ENCODE measurements at places on chromosomes 11 and 22. TPM values are rescaled to one million over a fixed set of nuclear protein-coding genes. Genes with fewer than 3 reads are reported as not detected.

GRCh38 chr22:33923033-33923432 is 2.8 kb upstream of the LARGE1 start:
- no peak for DNase-seq

OR5L1 gene
- not detected for total RNA-seq

C11orf52 gene
- total RNA-seq: 6.2 TPM

DNA sequence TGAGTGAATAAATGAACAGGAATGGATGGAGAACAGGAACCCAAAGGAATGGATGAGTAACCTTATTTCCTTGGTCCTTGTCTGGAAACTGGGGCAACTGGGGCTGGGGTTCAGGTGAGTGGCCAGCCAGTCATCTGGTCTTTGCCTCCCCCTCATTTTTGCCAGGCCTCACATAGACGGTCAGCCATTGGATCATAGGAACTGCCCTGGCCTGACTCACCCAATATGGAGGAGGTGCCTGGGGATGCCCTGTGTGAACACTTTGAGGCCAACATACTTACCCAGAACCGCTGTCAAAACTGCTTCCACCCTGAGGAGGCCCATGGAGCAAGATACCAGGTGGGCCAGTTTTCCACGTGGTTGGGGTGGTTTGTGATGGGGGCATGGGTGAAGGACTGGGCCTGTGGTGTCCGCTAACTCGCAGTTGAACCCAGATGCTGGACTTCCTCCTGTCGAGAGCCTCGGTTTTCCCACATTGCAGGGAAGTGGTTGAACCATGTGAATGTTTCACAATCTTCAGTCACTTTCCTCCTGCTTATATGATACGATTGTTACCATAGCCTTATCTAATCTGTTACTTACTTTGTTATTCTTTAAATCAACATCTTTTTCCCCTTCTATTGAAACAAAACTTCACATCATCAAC is 4.4 kb downstream of the TRIOBP start:
- no peak for DNase-seq

GRCh38 chr22:48343461-48343860 is 1484.2 kb downstream of the BRD1 start:
- DNase-seq: no peak

TRIM6 gene
- total RNA-seq: 0.80 TPM

GRCh38 chr11:1546536-1547466 is 25.3 kb downstream of the DUSP8 start:
- DNase-seq: peak; percentile 74

DNA sequence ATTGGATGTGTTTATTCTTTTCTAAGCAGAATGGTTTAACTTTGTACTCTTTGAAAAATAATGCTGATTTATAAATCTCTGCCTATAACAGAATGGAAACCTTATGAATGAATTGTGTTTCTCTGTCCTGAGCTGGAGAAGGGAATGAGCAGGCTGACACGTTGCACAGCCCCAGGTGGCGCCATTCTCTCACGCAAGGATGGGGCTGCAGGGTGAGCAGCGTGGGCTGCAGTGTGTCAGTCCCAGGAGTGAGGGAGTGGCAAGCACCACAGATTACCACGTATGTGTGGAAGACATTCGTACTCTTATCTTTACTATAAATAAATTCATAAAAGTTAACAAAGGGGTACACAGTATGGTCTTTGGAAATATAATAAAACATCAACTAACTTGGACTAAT is 33.4 kb downstream of the FDX1 start:
- DNase-seq: peak; percentile 21

DNA sequence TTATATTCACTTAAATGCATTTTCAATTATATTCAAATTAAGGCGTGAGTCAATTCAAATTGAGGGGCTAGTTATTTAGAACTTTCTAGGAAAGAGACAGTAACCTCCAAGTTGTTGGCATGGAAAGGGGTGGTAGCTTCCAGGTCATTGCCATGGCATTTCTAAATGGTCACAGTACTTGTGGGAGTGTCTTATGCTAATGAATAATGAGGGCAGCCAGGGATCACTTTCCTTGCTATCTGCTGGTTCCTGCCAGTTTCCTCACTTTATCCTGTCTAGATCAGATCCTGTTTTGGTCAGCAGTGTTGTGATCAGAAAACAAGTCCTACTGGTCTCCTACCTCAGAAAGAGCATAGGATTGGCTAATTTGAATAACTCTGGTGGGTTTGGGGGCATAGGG is 21.8 kb upstream of the RNASEH2C start:
- no peak for DNase-seq

PDXP gene
- 18.4 TPM for total RNA-seq

- DNase-seq: no peak
Measured at GRCh38 chr22:47816863-47817210, 1054.4 kb downstream of the TBC1D22A start.

P4HA3 gene
- not detected for total RNA-seq

DNA sequence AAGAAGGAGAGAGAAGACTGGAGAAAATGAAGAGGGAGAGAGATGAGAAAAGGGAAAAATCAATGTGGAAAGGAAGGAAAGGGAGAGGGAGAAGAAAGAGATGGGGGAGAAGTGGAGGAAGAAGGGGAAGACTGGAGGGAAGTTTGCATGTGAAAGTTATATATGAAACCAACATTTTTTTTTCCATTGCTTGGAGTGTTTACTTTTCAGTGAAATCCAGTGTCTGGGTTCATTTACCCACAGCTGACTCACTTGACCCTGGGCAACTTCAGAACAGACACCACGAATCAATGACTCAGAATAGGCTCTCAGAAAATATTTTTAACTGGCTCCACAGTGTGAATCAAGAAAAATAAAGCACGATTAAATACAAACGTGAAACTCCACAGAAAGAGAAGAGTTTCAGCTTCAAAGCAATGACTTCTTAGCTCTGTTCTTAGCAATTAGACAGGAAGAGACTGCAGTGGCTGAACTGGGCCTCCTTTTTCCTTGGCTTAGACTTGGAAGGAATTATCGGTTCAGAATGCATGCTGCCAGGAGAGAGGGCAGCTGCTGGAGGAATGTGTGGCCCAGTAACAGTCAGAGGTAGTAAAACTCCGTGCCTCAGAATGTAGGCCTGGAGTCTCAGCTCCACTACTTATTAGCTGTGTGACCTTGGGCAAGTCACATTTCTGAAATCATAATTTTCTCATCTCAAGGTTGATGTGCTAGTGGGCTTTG is 237.5 kb downstream of the MIAT start:
- peak; percentile 44 for DNase-seq

GRCh38 chr11:2077061-2077802 is 62.0 kb downstream of the IGF2 start:
- peak; percentile 58 for DNase-seq

STK33 gene
- 1.7 TPM for total RNA-seq

- peak; percentile 12 for DNase-seq
Measured at GRCh38 chr11:87463486-87464102, 425.9 kb downstream of the TMEM135 start.

Measured in Calu3 (cell line).